GF-D8 (cell line): ENCODE measurements at places on chromosomes 11 and 22.

GRCh38 chr11:72890881-72891280 is 76.7 kb downstream of the ATG16L2 start:
- DNase-seq, result no peak

DNA sequence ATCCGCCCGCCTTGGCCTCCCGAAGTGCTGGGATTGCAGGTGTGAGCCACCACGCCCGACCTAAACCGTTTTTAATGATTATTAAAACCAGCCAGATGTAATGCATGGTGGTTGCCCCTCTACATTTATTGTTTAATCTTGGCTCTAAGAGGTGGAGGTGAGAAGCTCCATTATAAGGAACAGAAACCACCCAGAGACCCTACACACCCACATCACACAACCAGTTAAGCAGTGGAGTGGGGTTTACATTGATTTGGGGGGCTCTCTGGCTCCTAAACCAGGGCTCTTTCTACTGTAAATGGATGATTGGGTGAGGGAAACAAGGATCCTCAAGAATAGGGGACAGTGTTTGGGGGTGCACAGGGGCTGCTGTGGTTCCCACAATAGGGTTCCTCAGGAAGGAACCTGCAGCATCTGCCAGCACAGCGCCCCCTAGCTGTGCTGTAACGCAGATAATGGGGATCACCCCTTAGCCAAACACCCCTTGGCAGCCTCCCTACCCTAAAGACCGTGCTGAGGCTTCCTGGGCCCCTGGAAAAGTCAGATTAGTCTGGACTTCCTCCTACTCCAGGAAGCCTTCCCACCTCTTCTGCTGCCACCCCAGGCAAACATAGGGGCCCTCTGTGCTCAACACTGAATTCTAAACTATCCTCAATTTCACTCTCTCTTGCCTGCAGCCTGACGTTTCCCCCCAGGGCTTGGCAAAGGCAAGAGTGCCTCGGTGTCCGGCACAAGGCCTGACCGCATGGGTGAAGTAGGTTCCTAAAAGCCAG is 2.4 kb downstream of the MPST start:
- DNase-seq, result no peak

DNA sequence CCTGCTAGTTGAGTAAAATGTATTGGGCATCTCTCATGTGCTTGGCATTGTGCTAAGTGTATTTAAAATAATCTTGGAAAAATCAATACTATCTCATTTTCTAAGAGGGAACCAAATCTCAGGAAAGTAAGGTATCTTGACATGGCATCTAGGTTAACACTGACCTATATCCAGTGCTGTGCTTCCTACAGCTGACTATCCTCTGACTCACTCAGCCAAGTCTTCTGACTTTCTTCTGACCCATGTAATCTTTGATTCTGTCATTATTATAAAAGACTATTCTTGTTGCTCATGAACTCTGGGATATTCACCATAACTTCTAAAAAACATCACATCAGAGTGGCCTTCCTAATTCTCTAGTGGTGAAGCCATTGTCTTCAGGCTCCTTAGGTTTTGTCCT is 304.1 kb upstream of the TENM4 start:
- DNase-seq, result no peak

GRCh38 chr22:21074102-21074715 is 28.5 kb downstream of the LRRC74B start:
- no peak for DNase-seq

GRCh38 chr11:133318221-133318620 is 214.1 kb downstream of the OPCML start:
- DNase-seq, result no peak

GRCh38 chr11:69088676-69089146 is 40.0 kb downstream of the TPCN2 start:
- DNase-seq, result no peak

DNA sequence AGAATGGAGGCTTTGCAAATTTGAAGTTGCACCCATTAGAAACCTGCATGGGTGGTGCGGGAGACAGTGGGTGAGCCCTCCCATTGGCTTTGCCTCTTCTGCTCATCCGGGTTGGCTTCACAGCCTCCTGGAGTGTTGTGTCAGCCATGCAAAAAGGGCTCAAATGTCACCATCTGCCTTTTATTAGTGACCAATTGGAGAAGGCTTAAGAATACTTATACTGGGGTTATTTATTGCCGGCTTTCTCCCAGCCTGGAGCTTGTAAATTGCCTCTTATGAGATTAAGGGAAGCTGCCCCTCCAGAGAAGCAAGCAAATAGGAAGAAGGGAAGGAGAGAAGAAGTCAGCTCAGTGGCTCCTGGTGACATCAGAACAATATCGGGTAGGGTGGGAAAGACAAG is 182.6 kb downstream of the ST3GAL4 start:
- no peak for DNase-seq

DNA sequence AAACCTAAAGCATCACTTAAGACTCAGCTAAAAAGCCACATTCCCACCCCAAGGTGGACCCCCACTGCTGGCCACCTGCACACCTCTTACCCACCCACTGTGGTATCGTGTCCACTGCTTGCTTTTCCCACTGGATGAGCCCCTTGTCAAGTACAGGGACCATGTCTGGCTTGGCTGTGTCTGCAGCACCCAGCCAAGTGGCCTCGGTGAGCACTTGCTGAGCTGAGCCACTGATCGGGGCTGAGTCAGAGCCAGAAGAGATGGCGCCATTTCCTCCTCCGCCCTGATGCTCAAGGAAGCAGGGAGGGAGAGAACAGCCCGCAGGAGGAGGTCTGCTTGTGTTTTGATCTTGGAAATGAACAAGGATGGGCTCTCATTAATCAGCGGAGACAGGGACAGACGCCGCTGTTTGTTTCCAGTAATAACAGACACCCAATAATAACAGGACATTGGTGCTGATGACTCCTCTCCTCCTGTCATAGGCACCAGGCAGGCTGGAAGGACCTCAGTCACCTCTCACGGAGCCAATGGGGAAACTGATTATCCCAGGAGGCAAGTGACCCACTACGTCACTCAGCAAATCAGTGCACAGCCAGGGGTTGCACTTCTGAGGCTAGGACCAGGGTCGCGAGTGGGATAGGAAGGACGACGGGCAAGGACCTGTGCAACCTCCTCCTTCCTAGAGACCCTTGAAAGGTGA is 85.2 kb upstream of the RTL6 start:
- no peak for DNase-seq

DNA sequence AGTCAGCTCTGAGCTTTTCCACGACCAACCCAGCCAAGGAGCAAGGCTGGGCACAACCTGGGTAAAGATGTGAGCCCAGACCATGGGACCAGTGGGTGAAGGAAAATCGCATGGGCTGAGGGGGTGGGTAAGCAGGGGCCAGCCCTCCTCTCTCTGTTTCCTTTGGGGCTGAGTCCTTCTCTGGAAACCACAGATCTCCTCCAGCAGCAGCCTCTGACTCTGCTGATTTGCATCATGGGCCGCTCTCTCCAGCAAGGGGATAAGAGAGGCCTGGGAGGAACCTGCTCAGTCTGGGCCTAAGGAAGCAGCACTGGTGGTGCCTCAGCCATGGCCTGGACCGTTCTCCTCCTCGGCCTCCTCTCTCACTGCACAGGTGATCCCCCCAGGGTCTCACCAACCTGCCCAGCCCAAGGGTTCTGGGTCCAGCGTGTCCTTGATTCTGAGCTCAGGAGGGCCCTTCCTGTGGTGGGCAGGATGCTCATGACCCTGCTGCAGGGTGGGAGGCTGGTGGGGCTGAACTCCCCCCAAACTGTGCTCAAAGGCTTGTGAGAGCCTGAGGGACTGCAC is 67.8 kb downstream of the GGTLC2 start:
- no peak for DNase-seq

- DNase-seq, result peak; percentile 53
Observed at GRCh38 chr11:128701086-128701485, 7.2 kb downstream of the FLI1 start.

GRCh38 chr22:21044931-21045584 is 688 bp upstream of the LRRC74B start:
- DNase-seq, result no peak

- no peak for DNase-seq
Observed at GRCh38 chr11:28899706-28900105, 791.5 kb downstream of the METTL15 start.

- no peak for DNase-seq
Observed at GRCh38 chr22:29780748-29781676, 13.8 kb downstream of the UQCR10 start.

DNA sequence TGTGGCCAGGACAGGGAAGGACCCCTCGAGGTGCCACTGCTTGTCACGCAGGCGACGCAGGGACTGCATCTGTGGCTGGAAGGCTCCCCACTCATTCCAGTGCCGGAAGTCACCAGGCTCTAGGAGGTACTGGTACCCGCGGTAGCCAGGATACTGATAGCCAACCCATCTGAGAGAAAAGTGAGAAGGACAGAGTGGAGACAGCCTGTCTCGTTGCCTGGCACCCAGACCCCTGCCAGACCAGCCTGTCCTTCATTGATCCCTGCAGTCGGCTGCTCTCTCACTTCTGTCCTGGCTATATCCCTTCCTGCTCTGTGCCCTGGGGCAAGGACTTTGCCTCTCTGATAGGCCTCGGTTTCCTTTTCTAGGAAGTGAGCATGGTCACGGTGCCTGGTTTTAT is 9.6 kb upstream of the TPST2 start:
- DNase-seq, result no peak

GRCh38 chr11:20739107-20739506 is 69.7 kb downstream of the NELL1 start:
- no peak for DNase-seq

DNA sequence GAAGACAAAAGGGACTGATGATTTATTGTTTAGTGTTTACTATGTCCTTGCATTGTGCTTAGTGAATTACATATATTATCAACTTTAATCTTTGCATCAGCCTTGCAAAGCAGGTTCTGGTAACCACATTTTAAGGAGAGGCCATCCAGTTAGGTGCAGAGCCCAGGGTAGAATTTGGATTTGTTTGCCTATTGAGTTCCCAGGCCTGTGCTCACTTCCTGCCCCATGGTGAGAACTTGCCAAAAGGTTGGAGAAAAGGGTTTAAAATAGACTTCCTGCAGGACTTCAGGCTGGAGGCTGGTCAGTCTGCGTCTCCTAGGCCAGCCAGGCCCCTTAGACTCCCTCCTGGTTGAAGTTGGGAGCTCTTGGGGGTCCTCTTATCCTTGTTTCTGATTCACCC is 72.1 kb downstream of the ATXN10 start:
- no peak for DNase-seq

DNA sequence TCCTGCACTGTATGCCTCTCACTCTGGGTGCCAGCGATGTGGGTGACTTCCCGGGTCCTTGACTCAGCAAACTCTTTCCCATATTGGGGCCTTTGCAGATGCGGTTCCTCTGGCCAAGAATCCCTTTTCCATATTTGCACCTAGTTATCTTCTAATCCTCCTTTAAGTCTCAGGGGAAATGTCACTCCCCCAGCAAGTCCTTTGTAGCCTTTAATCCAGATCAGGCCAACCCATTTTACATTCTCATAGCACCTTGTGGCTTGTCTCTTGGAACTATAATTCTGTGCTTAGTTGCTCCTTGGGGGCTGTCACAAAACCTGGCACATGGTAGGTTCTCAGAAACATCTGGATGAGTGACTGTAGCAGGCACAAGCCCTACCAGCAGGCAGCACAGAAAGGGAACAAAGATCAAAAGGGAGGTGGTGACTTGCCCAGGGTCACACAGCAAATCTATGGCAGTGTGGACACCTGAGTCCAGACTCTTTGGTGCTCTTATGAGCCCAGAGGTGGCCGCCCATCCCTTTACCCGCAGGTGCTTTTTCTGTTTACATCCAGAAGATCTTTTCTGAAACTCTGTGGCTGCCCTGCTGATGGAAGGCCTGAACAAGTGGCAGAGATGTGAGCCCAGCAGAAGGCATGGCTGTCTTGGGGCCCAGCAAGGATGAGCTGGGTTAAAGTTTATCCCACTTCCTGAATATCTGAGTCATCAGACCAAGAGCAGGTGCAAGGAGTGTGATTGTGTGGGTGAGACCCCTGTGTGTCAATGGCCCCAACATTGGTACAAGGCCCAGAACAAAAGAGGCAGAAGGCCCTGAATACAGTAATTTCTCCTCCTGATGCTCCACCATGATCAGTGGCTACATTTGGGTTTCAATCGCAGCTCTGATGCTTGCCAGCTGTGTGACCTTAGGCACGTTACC is 78.6 kb upstream of the GRK3 start:
- DNase-seq, result no peak

DNA sequence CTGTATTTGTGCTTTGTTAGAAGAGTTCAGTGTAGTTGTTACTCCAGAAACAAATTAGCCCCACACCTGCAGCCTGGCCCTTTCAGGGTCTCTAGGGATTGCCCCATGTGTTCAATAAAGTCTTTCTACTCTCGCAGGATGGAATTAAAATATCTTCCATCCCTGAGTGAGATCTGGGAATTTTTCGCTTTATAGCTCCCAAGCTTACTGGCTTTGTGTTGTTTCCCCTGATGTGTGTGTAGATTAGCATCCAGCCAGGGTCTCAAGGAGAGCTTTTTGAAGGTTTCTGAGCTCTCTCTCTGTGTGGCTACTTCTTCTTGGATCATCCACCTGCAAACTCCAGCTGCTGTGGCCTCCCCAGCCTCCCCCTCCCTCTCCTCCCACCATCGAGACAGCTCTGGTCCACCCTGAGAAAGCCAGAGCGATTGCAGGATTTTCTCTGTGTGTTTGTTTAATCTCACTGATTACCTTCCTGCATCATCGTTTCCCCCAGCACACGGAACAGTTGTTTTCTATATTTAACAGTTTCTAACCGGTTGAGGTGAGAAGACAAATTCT is 553.5 kb downstream of the TBC1D22A start:
- no peak for DNase-seq

DNA sequence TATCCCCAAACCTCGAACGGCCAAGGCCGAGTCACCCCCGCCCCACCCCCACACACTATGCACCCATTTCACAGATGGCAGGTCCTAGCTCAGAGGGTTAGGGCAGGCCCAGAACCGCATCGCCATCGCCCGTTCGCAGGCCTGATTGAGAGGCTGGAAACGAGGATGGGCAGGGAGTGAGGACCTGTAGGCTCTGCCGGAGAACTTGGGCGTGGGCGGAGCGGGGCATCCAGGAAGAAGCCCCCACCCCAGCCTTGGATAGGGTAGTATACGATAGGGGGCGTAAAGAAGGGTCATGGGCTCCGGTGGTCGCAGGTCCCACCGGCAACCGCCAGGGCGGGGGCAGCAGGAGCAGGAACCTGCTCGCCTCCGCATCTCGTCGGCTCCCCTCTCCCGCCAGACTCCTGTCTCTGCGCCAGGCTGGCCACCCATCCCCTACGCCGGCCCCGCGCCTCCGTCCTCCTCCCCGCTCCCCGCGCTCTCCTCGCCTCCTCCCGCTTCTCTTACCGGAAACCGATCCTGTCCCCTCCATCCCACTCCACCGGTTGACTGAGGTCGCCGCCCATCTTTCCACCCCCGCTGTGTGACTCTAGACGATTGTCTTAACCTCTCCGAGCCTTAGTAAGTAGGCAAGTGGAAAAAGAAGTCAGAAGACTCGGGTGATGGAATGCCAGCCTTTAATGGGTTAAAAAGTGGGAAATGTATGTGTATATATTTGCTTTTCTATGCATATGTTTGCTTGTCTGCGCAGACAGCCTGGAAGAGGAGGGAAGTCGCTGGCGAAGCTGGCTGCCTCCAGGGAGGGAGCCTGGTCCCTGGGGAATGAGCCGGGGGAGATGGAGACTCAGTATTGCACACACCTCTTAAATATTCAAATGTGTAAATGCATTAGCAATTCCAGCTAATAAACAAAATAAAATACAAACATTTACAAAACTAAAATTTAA is 52.8 kb downstream of the CYTH4 start:
- no peak for DNase-seq

GRCh38 chr11:112016765-112017376 is 8.3 kb upstream of the DLAT start:
- DNase-seq, result no peak

- DNase-seq, result no peak
Observed at GRCh38 chr22:23266780-23267179, 86.5 kb downstream of the BCR start.
